CD4-positive, alpha-beta T cell treated with Interleukin-10 for 1 hour (primary cell): ENCODE measurements at places on chromosomes 13 and 19.

- DNase-seq: no peak
Observed at GRCh38 chr13:59157181-59157580, 1006.5 kb downstream of the DIAPH3 start.

GRCh38 chr19:34409189-34410164, 5.3 kb downstream of the PDCD2L start:
- no peak for DNase-seq

DNA sequence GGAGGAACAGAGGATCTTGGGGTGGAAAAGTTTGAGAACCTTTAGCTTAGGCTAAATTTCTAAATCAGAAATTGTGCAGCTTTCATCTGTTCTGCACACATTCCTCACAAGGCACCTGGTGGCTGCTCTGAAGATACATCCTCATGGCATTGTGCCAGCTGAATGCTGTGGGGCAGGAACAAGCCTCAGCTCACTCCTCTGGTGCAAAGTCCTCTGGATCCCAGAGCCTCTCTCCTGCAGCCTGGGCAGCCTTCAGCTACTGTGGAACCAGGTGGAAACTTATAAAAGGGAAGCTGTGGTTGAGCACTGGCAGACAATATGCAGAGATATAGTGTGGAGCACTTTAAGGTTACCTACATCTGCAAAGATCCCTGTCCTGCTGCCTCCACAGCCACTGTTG, 72.3 kb downstream of the KCTD12 start:
- DNase-seq: no peak

GRCh38 chr19:35752746-35753350, 4.0 kb downstream of the HSPB6 start:
- DNase-seq: no peak

DNA sequence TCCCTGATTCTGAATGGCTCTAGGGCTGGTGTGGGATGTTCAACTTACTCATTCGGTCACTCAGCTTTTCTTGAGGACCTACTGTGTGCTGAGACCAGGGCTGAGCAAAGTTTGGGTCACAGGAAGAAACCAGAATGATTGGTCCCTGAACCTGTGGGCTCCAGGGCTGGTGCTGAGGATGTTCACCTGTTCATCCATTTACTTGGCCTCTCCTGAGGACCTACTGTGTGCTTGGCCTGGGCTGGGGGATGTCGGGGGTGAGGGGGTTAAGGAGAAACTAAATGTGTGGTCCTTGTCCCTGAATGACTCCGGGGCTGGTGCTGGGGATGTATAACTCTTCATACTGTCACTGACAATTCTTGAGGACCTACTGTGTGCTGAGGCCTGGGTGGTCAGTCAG, 10.3 kb downstream of the ZNF835 start:
- DNase-seq: no peak
